NCI-H2081 (cell line): ENCODE measurements at places on chromosomes 2 and 18.
A peak's percentile ranks its signal among the peaks of the same experiment; 100 is the strongest.

DNA sequence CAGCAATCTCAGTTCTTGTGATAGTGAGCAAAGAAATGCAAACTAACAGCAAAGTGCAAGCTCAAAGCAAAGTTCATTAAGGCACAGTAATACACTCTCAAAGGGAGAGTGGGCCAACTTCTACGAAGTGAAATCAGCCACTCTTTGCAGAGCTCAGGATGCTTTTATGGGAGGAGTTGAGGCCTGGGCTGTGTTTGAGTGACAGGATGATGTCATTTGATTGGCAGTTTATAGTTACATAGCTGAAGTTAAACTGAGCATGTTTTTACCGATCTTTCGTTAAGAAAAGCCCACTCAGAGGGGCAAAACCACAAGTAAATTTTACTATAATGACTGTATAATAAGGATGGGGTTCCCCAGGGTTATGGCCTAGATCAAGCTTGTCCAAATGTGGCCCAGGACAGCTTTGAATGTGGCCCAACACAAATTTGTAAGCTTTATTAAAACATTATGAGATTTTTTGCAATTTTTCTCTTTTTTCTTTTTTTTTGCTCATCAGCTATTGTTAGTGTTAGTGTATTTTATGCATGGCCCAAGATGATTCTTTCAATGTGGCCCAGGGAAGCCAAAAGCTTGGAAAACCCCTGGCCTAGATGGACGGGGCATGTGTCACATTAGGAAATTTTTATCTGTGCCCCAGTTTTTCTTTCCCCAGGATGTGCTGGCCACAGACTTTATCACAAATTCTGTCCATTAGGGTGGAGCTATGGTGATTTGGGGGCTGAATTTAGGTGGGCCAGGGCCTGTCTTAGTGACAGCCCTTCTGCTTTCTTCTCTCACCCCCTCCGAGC lies 8.3 kb upstream of the DNAH7 start:
- DNase-seq: no peak

DNA sequence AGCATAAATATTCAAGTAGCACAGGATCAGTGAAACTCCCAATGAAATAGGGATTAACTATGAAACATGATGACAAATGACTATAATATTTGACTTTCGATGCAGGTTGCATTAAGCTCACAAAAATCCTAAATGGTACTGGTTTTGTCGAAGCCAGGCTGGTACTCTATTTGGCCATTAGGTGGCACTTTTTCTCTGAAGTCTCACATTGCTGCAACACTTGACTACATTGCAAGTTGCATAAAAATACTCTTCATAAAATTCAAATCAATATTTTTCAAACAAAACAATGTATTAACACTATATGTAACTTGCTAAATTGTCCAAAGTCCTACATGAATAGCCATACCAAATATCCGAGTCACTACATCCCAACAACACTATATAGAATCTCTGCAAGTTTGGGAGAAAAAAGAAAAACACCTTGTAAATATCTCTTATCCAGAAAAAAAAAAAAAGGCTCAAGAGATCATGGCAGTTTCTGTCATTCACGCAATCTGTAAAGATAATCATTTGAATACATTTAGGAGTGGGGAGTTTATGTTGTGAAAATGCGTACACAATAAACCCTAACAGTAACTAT lies 9.5 kb downstream of the RTTN start:
- DNase-seq: peak; percentile 27

DNA sequence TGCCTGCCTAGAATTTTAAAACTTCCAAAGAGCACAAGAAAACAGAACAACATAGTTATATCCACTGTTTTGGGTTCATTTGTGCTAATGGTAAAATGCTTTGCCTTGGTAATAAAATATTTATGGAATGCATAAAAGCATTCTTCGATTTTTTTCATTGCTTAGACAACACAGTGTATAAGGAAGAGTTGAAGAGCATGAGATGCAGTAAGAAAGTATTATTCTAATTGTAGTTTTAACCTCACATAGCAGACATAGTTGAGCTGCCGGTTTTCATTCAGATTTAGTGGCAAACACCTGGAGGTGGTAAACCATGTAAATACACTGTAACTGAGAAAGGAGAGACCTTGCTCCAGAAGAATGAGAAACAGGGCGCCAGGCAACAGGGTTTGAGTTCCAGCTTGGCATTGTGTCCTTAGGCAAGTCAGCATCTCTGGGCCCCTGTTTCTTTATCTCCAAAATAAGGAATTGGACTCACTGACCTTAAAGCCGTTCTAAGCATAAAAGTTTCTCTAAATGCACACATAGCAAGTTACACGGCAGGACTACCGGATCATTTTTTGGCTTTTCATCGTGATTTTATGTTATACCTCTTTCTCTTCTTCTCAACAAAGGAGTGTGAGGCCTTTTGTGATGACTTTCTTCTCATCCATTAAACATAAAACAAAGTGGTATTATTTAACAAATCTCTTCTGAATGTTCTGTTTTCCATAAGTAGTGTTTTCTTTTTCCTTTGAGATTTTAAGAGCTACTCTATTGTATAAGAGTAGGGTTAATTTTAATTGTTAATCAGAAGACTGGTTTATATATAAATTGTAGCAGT lies 7.9 kb downstream of the UGP2 start:
- no peak for DNase-seq

- peak; percentile 67 for DNase-seq
Measured at GRCh38 chr2:38187541-38188011, 111.6 kb upstream of the CYP1B1 start.

GRCh38 chr2:14745288-14746076 lies 113.0 kb downstream of the LRATD1 start:
- no peak for DNase-seq

- no peak for DNase-seq
Measured at GRCh38 chr18:23059541-23060465, 75.5 kb upstream of the CABLES1 start.

DNA sequence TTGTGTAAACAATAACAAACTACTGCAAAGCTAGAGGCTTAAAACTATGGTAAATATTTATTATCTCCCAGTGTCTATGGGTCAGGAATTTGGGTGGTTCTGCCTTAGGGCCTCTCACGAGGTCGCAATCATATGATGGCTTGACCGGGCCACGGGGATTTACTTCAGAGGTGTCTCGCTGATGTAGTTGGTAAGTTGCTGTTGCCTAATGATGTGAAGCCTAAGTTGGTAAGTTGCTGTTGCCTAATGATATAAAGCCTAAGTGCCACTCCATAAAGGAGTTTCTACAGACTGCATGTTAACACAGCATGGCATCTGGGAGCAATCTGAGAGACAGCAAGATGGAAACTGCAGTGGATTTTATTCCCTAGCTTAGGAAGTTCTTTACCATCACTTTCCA lies 35.8 kb downstream of the FMNL2 start:
- no peak for DNase-seq

- DNase-seq: no peak
Measured at GRCh38 chr2:25964891-25965290, 17.4 kb downstream of the KIF3C start.

DNA sequence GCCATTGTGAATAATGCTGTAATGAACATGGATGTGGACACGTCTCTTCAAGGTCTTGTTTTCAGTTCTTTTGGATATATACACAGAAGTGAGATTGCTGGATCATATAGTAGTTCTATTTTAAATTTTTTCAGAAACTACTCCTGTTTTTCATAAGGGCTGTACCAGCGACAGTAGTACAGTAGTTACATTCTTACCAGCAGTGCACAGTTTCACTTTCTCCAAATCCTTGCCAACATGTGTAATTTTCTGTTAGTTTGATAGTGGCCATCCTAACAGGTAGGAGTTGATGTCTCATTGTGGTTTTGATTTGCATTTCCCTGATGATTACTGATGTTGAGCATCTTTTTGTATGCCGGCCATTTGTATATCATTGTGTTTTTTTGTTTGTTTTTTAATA lies 81.7 kb downstream of the EPC2 start:
- no peak for DNase-seq
